GOT3 (cell line): ENCODE measurements at places on chromosomes 11 and 22.

DNA sequence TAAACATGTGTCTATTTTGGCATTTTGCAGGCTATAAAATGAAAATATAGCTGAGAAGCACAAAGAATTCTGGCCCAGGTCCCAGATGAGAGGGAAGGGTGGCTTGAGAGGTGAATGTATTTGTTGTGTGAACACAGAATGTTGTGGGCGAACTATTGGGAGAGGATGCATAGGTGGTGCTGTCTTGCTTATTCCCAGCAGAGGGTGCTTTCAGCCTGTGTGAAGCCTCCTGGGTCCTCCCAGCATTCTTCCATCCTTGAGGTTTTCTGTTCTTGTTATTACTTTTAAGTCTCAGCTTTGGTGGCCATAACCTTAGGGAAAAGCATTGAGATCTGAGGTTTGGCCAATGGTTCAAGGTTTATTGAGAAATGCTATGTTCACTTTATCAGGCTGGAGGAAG lies 108.7 kb upstream of the SNX19 start:
- no peak for DNase-seq

GRCh38 chr11:119373921-119374631 lies 7.4 kb downstream of the USP2 start:
- DNase-seq: peak; percentile 4

GRCh38 chr11:62353841-62354240 lies 16.6 kb downstream of the ASRGL1 start:
- no peak for DNase-seq

DNA sequence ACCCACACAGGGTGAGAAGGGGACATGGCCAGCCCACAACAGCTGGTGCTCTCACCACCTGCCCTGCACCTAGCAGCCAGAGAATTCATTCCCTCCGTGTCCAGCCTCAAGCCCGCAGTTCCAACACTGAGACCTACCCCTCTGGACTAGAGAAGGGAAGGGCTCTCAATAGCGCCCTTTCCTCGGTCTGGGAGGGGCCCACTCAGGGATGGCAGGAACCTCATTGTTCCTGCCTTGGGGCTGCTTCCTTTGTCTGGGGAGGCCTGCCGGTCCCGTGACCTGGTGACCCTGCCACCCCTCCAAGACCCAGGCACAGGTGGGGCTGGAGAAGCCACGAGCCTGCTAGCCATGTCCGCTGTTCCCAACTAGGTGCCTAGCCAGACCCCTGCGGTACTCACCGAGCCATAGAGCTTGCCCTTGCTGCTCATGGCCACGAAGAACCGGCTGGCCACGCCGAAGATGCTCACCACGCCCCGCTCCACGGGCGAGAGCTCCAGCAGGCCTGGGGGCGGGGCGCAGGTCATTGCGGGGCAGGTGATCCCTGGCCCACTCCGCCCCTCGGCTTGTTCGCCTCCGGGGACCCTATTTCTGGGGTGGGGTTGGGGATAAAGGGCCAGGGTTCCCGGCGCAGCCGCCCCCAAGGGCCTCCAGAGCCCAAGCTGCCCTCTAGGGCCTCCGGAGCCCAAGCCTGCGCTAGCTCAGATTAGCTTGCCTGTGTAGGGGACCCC lies 1.4 kb downstream of the FGF4 start:
- no peak for DNase-seq

DNA sequence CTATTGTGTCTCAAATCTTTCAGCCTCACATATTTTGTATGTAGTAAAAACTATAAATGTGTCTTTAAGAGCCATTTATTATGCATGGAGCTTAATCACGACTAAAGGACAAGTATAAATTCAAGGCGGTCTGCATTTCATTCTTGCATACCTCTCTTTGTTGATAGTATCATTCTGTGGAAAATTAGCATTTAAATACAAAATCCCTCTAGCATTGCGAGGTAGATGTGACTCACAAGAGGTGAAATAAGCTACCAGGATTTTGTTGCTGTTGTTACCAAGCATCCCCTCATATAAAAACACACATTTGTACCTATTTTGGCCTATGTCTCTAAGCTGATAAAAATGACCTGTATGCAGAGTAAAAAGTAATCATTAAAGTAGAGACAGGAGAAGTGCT lies 537.4 kb upstream of the LUZP2 start:
- no peak for DNase-seq

DNA sequence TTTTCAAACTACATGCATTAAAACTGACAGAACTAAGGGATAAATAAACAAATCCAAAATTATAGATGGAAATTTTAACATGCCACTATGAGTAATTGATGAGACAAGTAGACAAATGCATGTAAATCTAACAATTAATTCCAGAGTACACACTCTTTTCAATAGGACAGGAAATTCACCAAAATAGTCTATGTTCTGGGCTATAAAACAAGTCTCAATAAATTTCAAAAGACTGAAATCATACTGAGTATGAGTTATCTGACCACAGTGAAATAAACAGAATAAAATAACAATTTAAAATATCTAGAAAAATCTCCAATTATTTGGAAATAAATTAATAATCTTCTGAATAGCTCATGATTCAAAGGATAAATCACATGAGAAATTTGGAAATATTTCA lies 38.5 kb upstream of the ME3 start:
- no peak for DNase-seq

DNA sequence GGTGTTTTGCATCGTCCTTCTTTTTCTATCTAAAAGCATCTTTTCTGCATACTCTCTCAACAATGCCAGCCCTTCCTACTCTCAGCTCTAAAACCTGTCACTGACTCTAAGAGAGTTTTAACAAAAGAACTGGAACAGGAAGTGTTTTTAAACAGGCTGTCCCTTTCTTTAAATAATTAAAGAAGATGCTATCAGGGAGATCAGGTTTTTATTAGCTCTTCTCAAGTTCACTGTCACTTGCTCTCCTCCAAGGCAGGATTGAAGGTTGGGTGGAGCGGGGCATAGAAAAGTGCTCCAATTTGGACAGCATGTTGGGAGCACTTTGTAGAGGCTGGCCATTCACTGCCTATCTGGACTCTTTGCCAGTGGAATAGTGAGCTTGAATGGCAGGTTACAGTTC lies 56.4 kb upstream of the BARX2 start:
- DNase-seq: no peak

DNA sequence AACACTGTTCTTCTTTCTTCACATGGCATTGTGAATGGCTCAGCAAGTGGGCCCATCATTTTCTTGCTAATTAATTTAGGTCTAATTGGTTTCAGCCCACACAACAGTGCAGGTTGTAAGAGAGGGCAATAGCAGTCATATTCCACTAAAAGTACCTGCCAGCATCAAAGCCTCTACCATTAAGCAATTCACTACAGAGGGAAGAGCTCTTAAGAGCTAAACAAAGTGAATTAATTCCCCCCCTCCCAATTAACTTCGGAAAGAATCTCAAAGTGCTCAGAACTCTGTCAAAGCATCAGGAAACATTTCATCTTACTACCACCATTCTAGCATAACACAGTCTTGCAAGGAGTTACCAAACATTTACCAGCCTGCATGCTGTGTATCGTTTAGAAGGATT lies 133.9 kb upstream of the UBASH3B start:
- no peak for DNase-seq

- no peak for DNase-seq
Observed at GRCh38 chr11:16558494-16558893, 180.0 kb upstream of the C11orf58 start.

GRCh38 chr11:57290288-57290687 lies 34.5 kb downstream of the TNKS1BP1 start:
- DNase-seq: no peak

DNA sequence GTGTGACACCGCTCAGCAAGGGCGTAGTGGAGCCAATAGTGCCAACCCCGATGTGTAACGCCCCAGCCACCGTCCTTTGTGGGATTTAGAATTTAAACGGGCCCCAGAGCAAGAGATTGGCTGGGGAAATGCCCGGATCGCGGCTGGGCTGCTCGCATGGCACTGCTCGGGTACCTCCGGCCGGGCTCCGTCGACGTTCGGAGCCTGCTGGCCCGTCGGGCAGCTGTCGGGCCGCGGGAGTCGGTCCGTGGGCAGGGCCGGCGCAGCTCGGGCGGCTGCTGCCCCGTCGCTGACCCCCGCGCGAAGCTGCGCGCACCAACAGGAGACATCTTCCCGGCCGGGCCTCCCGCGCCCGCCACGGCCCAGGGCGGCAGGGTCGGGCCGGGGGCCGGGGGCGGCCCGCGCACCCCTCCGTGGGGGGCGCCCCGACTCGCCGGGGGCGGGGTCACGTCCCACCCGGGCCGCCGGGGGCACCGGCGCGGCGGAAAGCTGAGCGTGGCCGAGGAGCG lies 1.3 kb upstream of the KDM2A start:
- no peak for DNase-seq

GRCh38 chr11:316031-316701 lies 2.3 kb downstream of the IFITM1 start:
- no peak for DNase-seq
